ENCODE measurements at places on chromosomes 13 and 19.
A peak's percentile ranks its signal among the peaks of the same experiment; 100 is the strongest.

GRCh38 chr13:27489456-27489855 is 39.1 kb upstream of the MTIF3 start:
- no peak for DNase-seq

- DNase-seq, result no peak
Measured at GRCh38 chr13:45401314-45401713, 16.9 kb downstream of the SLC25A30 start.

DNA sequence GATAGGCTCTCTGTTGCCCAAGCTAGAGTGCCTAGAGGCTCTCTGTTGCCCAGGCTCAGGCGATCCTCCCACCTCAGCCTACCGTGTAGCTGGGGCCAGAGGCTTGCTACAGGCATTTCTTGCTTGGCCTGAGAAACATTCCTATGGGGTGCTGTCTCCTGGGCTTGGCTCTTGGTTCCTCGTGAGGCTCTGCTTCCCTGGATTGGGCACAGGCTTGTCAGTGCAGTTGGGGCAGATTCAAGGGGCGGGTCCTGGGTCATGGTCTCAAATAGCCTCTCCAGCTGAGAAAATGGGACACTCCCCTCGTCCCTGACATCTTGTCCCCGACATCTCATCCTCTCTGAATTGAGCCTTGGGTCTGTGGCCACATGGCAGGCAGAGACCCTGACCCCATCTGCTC is 4.9 kb downstream of the TSSK6 start:
- DNase-seq, result no peak

DNA sequence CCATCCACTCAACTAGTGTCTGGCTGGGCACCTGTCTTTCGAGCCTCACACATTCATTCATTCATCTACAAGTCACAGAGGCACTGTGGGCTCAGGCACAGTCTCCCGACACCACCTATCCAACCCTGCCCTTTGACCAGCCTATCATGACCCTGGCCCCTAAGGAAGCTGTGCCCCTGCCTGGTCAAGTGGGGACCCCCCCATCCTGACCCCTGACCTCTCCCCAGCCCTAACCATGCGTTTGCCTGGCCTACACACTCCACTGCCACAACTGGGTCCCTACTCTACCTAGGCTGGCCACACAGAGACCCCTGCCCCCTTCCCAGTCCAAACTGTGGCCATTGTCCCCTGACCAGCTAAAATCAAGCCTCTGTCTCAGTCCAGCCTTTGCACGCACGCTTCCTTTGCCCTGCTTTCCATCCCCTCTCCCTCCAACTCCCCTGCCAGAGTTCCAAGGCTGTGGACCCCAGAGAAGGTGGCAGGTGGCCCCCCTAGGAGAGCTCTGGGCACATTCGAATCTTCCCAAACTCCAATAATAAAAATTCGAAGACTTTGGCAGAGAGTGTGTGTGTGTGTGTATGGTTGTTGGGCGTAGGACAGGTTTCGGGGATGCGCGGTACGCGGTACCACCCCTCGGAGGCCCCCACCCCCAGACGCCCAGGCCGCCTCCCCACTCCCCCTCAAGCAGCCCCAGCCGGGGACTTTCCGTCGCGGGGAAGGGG is 404 bp upstream of the IL27RA start:
- DNase-seq, result peak; percentile 65

DNA sequence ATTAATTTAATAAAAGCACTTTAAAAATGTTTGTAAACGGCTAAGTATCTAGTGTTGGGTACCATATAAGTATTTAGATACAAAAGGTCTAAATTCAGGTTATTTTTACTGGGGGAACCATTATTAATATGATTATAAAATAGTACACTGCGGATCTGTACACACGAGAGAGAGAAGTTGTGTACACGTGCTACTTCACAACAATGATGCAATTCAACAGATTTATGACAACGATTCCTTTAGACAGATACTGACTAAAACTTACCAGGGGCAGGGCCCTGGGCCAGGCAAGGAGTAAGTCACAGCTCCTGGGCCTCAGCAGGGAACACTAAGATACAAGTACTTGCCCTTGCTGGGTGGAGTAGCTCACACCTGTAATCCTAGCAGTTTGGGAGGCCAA is 29.1 kb upstream of the TPTE2 start:
- DNase-seq, result no peak

- no peak for DNase-seq
Measured at GRCh38 chr13:98535501-98536354, 41.2 kb downstream of the STK24 start.

DNA sequence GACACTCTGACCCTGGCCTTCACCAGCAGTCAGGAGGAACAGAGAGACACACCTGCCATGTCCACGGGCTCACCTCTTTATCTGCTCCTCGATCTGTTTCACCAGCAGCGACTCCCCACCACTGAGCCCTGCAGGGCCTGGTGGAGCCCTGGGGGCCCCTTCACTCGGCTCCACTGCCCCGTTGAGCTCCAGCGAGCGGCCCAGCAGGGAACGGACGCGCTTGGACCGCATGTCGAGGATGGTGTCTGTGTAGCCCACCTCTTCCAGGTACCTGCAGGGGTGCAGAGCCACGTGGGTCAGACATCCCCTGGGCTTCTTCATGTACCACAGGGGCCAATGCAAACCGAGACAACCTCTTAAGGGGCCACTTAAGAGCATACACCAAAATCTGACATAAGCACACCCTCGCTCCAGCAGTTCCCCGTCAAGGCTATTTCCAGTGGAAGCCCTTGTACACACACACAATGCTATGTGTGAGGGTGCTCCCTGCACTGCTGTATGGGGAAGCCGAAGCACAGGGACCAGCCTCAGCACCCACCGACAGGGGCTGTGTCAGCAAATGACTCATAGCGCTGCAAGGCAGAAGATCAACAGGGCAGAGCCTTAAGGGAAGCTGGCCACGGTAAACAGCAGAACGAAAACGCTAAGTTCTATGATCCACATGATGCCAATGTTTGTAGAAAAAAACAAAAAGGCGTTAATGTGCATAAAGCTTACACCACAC is 12.7 kb upstream of the FKRP start:
- DNase-seq, result no peak

DNA sequence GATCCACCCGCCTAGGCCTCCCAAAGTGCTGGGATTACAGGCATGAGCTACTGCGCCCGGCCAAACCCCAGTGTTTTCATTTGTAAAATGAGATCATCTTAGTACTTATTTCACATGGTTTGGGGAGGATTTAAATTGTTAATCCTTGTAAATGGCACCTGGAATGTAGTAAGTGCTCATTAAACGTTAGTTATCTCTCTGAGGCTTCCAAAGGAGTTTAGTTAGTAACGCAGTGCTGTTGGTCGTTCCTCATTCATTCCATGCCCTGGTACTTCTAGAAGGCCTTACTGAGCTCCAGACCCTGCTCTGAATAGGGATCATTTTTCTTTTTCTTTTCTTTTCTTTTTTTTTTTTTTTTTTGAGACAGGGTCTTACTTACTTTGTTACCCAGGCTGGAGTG is 5.2 kb downstream of the CPT1C start:
- no peak for DNase-seq

DNA sequence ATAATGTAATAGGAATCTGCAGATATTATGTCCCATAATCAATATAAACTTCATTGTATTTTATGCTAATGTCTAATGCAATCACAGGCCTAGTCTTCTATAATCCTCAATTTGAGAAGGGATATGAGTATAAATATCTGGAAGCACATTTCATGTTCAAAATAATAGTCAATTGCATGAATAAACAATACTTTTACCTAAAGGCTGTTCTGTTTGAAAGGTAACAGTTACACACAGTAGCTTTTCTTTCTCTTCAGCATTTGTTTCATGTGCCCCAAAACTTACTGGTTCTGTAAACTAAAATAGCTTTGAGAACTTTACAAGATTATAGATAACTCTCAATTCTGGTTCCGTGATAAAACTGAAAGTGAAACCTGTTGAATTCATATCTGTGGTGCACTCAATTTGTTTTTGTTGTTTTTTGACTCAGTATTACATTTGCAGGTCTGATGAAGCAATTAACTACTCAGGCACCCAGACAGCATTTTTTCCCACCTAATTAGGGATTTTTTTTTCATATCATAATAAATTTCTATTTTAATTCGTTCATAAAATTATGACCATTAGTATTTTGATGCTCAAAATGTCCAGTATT is 1193.8 kb downstream of the SLITRK1 start:
- DNase-seq, result no peak

GRCh38 chr13:39108783-39109182 is 70.5 kb downstream of the NHLRC3 start:
- DNase-seq, result no peak

DNA sequence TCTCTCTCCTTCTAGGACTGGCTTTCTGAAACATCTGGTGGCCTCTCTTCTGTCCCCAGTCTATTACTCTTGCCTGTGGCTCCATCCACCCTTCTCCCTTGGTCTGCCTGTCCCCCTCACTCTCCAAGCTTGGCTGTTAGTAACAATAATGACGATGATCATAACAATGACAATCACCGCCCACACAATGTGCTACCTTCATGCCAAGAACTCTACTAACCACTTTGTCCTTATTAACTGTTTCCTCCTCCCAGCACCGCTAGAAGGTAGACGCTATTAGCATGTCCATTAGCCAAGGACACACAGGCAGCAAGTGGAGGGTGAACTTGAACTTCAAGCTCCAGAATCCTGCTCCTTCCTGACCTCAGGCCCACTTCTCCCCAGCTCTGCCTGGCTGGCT is 2.7 kb downstream of the GYS1 start:
- DNase-seq, result no peak

- no peak for DNase-seq
Measured at GRCh38 chr13:113183450-113184129, 24.9 kb downstream of the PCID2 start.

GRCh38 chr13:39768962-39769361 is 113.5 kb downstream of the COG6 start:
- DNase-seq, result no peak

DNA sequence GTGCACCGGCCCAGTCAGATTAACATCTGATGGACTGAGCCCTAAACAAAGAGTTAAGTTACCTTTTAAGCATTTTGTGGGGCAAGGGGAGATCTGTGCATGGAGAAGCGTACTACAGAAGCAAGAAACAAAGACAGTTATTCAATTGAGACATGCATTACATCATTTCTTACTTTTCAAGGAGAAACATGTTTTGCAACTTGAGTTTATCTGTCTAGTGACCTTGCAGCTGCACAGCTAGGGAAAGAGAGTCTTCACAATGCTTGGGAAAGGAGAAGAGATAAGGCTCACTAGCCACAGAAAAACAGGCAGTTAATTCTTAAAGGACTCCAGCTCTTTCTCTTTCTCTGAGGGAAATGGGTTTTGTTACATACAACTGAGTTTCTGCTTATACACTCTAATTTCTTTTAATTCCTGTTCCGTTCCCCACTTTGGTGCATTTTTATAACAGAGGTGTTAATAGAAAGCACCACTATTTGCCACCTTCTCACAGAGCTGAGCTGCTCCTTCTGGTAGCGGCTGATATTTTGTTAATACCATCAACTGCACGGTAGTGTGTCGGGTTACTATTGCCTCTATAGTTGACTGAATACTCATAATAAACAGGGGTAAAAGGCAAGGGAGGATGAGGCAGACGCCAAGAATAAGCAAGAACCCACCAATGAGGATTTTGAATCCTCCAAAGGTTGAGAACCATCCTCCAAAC is 55.9 kb downstream of the ZNF431 start:
- DNase-seq, result no peak

DNA sequence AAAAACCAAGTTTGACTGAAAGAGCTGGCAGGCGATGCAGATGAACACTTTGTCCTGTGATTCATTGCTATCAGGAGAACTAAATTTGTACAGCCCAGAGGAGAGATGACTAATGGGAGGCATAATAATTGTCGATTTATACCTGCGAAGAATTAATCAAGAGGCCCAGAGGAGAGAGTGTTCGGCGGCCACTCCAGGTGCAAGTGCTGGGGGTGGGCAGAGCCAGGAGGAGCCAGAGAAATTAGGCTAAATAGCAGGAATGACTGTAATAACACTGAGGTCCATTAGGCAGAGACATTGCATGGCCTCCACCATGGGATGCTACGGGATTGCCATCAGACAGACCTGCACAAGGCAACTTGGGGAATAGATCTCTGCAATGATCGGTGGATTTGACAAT is 107.7 kb upstream of the UQCRFS1 start:
- no peak for DNase-seq

- no peak for DNase-seq
Measured at GRCh38 chr19:31312009-31312676, 37.1 kb downstream of the TSHZ3 start.

- no peak for DNase-seq
Measured at GRCh38 chr13:32317716-32318465, 2.6 kb downstream of the BRCA2 start.

All from effector memory CD4-positive, alpha-beta T cell (primary cell).